Hematopoietic multipotent progenitor cell treated with erythropoietin and hydrocortisone succinate and interleukin-3 and kit ligand, for 17 days (in vitro differentiated cells): ENCODE measurements at places on chromosomes 2 and 18.

DNA sequence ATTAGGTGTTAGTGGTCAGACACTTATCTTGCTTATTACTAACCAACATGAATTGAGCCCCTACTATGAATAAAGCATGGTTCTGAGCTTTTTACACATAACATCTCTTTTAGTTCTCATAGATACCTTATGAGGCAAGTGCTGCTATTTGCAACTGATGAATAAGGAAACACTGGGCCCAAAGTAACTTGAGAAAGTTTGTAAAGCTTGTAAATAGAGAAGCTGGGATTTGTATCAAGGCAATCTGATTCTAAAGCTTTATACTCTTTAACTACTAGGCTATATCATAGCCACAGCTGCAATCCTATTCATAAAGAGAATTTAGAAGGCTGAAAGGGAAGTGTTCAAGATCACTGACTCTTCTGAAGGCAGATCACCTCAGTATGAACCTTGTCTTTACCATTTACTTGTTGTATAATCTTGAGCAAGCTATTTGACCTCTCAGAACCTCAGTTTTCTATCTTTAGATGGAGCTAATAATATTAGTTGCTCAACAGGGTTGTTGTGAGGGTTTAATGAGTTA is 60.4 kb downstream of the ABCB11 start:
- DNase-seq = no peak

DNA sequence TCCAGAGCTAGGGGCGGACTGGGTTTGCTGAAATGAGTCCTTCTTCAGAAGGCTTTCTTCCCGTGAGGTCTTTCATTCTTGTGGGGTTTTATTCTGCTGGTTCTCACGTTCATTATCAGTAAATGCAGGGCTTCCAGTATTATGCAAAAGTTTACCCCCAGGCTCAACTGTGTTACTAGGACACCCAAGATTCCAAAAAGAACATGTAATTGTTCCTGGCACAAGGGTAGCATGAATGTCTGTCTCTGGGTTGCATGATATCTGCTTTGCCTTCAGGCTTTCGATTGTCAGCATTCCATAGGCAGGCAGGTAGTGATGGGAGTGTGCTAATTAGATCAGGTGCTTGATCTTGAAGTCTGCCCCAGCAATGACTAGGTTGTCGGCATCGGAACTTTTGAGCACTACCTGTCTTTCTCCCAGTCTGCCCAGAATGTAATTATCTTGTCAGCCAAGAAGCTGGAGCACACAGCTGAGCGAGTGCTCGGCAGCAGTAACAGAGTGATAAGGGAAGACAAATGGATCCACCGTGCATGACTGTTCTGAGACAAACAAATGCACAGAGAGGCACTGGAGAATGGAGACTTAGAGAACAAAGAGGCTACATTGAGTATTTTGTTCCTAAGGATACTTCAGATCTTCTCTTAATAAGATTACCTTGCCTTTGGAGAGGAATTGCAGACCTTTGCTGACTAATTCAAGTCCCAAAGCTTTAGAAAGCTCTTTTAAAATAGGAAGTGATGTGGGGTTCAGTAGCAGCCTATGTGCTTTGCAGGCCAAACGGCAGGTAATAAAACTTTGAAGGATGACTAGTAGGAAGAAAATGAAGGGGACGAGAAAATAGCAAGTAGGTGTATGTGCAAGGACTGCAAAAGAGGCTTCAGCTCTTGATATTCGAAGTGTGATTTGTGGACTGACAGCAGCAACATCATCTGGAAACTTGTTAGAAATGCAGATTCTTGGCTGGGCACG is 41.9 kb downstream of the ITGB6 start:
- no peak for DNase-seq

DNA sequence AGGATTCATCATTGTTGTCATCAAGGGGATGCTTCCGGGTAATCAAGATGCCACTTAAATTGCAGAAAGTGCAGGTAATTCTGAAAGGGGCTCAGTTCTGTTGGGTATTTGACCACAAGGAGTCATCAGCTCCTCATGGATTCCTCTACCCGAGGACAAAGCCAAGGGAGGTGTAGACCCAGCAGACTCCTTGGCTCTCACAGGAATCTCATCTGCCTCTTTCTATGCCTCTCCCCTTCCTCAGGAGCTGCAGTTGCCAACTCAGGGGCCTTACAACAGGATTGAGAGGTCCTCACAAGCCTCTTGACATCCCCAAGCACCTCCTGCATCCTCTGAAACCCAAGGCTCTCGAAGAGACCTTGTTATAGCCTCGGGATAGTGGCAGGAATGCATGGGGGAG is 44.0 kb downstream of the ITGB6 start:
- DNase-seq = no peak

- DNase-seq = no peak
Observed at GRCh38 chr2:19216676-19217602, 141.5 kb downstream of the OSR1 start.

DNA sequence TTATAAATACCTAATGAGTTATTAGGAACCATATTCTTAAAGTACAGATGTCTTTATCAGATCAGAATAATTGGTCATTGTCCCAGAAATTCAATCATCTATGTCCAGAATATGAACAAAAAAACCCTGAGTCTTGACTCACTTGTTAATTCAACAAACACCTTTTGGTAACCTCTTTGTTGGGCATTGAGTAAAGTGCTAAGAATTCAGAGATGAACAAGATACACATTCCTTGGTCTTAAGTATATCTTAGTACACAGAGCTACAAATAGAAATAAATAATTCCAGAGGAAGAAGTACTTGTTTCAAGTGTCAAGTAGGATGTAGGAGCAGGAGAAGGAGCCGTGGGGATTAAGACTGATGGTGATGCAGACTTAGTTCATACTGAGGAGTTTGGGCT is 798.1 kb downstream of the CPS1 start:
- DNase-seq = no peak

- DNase-seq = no peak
Observed at GRCh38 chr2:127675331-127676261, at the start of gene LIMS2. Gene LIMS2 (minus strand): TSS chr2:127675530. CDS start chr2:127675024, 506 bp downstream.

- DNase-seq = no peak
Observed at GRCh38 chr2:202643012-202643858, 8.5 kb downstream of the FAM117B start.

GRCh38 chr2:219174801-219175200 is 1.9 kb downstream of the CNPPD1 start:
- DNase-seq = peak; percentile 15

GRCh38 chr2:221527776-221528309 is 44.3 kb downstream of the EPHA4 start:
- no peak for DNase-seq

DNA sequence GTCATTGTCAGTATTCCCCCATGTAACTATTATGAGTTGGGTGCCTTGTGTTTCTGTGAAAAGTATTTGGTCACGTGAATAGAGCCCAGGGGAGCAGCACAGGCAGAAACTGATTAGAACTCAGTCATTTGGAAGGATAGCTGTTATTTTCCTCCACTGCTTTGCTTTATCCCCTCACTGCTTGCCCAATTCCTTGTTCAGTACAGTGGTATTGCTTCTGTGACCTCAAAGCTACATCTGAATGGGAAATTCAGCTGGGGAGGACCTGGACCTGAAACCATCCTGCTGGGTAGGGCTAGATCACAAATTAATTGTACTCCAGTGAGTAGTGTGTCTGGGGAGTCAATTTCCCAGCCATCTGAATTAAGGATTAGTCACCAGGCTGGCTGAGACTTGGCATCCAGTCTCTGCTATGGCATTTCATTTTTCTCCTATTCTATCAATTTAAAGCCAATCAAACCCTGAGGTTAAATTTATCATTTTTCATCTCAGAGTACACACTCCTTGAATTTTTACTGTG is 1231.6 kb upstream of the GYPC start:
- no peak for DNase-seq

DNA sequence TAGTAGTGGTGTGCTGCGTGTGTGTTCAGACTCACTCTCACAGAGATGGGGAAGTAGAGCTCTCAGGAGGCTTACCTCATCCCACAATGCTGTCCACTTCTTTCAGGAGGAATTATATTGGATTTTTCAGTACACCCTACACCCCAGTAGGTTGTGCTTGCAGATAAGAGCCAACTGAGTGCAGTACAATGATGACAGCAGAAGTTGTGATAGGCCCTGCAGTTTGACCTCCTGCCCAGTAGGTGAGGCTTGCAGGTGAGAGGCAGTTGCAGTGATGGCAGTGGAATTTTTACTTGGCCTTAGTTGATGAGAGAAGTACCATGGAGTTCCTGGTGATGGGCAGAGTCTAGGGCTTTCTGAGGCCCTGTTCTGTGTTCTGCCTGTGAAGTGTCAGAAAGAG is 657.8 kb downstream of the KCNJ3 start:
- DNase-seq = no peak

DNA sequence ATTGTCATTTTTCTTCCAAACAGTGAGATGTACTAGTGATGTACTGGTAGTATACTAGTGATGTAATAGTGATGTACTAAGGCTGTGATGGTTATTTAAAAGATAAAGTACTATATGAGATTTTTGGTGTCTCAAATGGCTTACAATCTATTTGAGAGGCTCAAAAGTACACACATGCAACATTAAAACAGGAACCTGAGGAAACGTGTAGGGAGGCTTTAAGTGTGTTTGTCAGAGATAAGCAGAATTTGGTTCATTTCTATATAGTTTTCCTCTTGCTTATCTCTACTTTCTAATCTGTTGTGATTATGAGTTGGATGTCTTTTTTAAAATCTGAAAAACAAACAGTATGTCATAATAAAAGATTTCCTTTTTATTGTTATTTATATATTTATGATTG is 100.9 kb upstream of the SERTAD2 start:
- no peak for DNase-seq

DNA sequence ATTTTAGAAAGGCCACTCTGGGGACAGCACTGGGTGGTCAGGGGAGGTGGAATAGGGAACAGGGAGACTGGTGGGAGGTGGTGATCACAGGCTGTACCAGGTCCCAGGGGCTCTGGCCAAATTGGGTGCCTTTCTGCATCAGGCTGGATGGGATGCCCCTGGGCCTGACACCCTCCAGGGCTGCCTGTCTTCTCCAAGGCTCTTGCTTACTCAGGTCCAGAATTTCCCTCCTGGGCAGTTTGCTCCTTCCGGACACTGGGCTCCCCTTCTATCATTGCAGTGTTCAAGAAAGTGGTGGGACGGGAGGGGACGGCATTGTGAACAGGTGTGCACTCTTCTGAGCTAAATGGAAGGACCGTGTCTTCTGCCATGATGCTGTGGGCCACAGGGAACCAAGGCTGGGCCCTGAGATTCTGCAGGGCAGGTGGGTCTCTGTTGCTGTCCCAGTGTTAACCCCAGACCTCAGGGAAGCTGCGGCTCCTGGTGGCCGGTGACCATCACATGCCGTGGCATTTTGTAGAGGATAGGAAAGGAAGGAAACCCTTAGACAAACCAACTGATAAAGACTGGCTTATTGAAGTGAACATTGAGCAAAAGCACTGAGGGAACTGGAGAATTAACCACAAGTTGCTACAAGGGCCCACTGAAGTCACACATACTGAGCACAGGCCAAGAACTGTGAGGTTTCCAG is 93.7 kb upstream of the HS6ST1 start:
- DNase-seq = no peak

- no peak for DNase-seq
Observed at GRCh38 chr2:69376403-69376802, 10.6 kb downstream of the GFPT1 start.

DNA sequence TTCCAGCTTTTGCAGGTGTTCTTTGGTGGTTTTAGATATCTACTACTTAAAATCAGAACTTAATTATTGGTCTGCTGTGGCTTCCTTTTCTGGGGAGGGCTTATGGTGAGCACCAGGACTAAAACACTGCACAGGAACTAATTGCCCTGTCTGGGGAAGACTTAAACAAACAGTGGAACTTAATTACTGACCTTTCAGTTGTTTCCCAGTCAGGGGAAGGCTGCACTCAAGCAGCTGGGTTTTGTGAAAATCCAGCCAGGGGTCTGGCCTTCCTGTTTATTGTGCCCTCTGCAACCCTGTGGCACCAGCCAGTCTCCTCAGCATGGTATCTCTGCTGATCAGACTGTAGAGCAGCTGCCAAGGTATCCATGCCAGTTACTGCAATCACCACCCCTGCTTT is 398.2 kb downstream of the ADCYAP1 start:
- DNase-seq = no peak

DNA sequence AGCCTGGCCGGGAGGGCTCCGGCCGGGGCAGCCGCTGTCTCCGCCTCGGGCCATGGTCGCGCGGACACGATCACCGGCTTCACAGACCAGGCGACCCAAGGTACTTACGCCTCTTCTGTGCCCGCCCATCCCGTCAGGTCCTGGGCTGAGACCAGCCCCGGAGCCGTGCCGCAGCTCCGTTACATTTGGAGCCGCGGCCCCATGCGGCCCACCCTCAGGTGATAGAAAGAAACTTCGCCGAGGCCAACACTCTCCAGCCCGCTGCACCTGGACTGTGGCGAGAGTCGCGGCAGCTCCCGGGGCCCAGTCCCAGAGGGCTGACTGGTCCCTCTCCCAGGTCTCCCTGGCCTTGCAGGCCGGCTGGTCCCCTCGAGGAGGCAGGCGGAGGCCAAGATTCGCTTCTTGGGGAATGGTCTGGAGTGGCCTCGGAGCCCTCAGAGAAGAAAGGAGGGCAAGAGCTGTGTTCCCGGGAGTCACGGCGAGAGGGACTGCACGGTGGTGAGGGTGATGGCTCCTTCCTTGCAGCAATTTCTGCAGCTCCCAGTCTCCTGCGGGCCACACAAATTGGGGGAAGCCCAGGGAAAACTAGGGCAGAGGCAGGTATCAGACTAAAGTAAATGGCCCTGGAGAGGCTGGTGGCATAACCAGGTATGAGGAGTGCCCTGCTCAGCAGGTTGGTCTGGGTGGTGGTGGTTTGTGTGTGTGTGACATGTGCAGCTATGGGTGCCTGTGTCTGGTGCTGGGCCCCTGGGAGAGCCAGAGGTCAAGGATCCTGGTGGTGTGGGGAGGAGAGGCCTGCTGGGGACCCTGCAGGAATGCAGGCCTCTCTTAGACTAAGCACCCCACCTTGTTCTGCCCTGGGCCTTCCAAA is 822 bp downstream of the GDF7 start:
- no peak for DNase-seq

DNA sequence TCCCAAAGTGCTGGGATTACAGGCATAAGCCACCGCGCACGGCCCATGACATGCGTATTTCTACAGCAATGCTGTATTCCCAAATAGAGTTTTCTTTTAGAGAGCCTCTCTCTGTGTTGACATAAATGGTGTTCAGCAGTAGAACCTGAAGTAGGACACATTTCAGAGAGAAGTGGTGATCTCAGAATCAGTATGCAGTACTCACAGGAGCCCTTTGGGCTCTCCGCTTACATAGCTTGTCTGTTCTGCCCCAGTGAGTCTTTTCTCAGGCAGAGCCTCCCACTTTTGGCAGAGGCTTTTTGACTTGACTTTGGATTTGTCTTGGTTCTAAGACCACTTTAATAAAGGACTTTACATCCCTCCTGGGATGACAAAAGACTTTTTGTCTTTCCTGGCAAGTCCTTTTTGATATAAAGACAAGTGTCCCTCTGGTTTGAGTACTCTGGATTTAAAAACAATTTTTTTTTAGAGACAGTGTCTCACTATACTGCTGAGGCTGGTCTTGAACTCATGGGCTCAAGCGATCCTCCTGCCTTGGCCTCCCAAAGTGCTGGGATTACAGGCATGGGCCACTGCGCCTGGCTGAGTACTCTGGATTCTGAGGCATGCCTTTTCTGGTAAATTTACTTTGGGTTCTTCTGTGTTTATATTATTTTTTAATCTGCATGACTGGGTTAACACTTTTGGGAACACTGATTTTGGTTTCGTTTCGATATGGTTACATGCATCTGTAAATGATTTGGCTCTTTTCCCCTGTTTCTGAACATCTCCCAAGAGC is 113.3 kb downstream of the SMAD2 start:
- DNase-seq = no peak
